ENCODE measurements at places on chromosomes 2 and 18.

DNA sequence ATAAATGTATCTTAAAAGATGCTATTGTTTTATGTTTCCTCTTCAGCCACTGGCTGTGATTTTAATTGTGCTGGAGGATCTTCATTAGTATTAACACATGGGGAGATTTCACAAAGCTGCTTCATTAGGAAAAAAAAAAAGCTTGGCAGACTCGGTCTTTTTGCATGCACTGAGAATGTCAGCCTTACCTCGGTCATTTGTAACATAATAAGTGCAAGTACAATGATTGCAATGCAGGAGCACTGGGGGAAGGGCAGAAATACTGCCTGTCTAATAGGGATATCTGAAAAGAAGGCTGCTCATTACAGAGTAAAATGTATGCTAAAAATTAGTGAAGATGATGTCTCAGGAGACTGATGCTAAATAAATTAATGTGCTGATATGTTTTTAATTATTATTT is 1.3 kb upstream of the BAZ2B start:
- DNase-seq: no peak

- DNase-seq: no peak
Measured at GRCh38 chr2:209922116-209922515, 80.3 kb upstream of the RPE start.

DNA sequence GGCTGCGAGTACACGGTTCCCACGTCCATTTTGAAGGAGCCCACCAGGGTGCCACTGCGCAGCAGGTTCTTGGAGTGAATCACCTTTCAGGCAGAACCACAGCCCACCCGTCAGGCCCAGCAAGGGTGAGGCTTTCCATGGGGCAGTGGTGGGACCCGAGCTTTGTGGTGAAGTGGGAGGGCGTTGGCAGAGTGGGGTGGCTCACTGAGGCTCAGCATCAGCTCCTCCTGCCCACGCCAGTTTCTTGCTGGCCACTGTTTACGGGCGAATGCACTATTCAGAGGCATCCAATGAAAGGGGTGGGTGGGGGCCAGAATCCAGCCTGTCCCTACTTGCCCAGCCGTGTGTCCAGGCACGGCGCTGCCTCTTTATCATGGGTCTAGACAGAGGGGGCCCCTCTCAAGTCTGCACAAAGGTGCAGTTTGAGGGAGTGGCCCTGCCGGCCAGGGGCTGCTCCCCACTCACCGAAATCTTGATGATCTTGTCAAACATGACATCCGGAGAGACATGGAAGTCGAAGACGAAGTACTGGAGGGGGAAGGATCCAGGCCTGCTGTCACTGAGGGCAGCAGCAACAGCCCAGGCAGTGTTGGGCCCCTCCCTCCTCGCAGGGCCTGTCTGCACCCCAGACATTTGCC is 11.4 kb upstream of the OTOF start:
- DNase-seq: no peak

DNA sequence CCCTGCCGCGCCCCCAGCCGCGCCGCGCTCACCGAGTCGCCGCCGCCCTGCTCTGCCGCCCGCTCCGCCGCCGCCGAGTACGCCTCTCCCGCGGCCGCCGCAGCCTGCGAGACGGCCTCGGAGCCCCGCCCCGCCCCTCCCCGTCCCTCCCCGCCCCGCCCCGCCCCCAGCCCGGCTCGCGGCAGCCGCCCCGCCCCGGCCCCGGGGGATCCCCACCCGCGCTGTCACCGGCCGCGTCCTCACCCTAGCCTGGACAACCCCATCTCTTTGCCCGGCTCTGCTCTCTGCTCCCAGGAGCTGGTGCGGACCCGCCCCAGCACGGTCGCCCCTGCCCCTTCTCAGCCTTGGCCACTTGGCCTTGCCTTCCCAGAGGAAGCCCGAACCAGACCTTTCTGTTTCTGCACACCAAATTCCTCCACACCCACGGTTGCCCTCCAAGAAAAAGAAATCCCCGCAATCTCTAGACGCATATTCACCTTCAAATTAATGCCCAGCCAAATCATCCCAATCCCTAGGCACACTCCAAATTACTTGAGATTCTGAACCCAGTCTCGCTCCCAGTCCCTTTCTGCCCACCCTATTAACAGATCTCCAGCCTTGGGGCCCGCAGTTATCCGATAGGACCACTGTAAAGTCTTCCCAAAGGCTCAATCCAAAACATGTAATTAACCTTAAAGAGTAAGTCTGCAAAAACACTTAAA is at the start of gene CYRIA:
Gene CYRIA, minus strand, starts transcription at position 87 of the 701 bp plus-strand sequence. CDS start 77,715 bp downstream, outside the sequence.
- peak; percentile 59 for DNase-seq

- DNase-seq: no peak
Measured at GRCh38 chr2:236434593-236434992, 135.0 kb upstream of the ACKR3 start.

- DNase-seq: no peak
Measured at GRCh38 chr2:30444273-30444672, 2.8 kb upstream of the LCLAT1 start.

- no peak for DNase-seq
Measured at GRCh38 chr2:160402997-160403979, 90.3 kb downstream of the RBMS1 start.

- no peak for DNase-seq
Measured at GRCh38 chr2:66273933-66274490, 160.9 kb upstream of the MEIS1 start.

DNA sequence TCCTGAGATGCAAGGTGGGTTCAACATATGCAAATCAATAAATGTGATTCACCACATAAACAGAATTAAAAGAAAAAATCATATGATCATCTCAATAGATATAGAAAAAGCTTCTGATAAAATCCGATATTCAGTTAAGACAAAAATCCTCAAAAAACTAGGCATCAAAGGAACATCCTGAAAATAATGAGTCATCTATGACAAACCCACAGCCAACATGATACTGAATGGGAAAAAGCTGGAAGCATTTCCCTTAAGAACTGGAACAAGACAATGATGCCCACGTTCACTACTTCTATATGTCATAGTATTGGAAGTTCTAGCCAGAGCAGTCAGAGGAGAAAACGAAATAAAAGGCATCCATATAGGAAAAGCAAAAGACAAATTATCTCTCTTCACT is 80.4 kb downstream of the MYO3B start:
- DNase-seq: no peak

- DNase-seq: no peak
Measured at GRCh38 chr18:79494936-79495335, 99.2 kb downstream of the NFATC1 start.

DNA sequence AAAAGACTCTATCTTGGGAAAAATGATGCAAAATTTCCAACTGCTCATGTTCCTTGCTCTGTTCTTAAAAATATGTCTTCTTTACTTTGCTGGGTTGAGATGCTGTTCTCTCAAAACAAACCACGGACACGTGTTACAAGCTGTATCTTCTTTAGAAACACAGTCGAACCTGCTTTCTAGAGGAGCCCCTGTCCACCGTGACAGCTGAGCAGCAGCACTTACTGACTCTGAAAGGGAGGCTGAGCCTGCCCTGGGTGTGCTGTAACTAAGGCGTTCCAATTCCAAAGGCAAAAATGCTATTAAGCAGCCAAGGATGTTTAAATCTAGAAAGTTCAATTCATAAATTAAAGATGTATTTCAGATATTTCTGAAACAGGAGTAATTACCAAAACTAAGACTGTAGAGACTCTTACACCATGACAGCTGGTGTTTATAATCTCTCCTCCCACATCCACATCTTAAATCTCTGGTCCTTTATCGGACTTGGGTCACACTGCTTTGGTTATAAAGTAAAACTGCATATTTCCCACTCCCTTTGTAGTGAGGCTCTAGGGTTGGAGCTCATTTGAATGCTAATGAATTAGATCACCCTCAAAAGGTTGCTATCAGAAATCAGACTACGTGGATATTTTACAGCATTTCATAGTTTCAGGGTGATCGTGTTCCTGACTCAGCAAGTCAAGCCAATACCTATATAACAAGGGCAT is 281.2 kb upstream of the LYPD1 start:
- DNase-seq: no peak

DNA sequence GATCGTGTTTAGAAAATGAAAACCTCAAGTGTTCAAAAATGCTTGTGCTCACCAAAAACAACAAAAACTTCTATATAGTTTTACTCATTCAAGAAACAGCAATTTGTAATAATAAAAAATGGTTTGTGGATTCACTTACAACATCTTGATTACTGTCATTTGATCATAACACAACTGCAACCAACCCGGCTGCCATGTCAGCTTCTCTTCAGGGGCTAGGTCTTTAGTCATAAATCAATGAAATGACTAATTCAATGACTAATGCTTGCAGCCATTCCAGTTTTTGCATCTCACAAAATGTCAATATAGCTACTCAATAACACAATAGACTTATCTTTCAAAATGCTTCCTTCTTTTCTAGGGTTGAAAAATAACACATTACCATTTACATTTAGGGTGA is 128.0 kb downstream of the OLA1 start:
- no peak for DNase-seq

DNA sequence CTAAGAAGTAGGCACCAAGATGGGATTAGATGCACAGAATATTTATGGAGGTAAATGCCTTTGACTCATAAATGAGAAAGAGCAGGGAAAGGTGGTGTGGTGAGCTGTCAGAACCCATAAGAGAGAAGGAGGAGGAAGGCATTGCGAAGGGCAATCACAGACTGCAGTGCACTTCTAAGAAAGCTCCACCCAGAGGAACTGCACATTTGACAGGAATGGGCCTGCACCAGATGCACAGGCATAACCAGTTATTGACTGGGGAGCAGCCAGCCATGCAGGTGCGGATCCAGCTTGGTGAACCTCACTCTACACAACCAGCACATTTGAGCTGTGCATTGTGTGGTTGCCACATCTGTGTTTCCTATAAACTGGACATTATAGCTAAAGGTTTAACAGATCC is 62.2 kb upstream of the L3MBTL4 start:
- no peak for DNase-seq

DNA sequence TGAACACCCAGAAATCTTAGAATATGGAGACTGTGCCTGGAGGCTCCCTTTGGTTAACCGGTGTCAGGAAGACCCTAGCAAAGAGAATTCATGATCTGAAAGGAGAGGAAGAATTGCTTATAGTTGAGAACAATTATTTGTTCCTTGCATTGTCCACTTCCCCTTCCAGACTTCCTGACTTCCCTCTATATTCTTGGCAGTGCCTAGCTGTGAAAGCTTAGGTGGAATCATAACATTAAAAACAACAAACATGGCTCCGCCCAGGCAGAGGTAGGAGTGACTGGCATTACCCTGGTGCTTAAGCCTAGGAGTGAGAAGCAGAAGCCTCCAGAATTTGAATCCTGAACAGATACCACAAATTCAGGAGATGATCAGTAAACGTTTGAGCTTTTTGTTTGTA is 1.9 kb downstream of the TTL start:
- DNase-seq: no peak

- no peak for DNase-seq
Measured at GRCh38 chr18:5104246-5104645, 92.8 kb downstream of the AKAIN1 start.

- no peak for DNase-seq
Measured at GRCh38 chr2:190123956-190124355, 61.4 kb upstream of the MSTN start.

GRCh38 chr2:238096311-238097011 is 3.7 kb upstream of the ESPNL start:
- no peak for DNase-seq

DNA sequence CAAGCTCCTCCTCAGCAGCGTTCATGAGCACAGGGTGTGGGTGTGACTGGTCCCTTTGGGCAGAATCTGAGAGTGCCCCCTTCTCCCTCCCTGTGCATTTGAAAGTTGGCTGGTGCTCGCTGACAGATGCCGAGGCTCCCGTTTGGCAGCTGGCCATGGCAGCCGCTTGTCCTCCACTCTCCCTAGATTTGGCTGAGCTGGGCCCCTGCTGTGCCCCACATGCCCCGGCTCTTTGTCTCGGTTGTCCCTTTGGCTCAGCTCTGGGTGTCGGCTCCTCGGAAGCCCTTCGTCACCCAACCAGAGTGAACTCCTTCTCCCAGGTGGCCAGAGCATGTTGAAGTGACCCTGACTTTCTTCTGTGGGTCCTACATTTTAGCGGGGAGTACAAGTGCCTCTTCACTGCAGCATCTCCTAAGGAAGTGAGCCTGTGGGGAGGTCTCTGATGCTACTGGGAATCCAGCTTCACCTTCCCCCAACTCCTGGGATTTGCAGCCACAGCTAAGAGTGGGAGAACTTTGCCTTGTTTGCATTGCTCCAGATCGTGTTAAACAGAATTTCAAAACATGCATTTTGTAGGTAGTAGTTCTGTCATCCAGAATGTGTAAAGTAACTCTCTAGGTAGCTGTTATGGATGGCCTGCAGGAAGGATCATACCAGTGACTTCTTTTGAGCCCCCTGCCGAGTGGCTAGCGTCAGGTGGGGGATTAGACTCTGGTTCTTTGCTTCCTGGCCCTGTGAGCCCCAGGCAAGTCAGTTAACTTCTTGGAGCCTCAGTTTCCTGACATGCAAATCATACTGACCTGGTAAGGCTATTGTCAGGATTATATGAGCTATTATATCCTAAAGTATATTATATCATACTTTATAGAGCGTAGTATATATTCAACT is 24.2 kb downstream of the HPCAL1 start:
- no peak for DNase-seq

DNA sequence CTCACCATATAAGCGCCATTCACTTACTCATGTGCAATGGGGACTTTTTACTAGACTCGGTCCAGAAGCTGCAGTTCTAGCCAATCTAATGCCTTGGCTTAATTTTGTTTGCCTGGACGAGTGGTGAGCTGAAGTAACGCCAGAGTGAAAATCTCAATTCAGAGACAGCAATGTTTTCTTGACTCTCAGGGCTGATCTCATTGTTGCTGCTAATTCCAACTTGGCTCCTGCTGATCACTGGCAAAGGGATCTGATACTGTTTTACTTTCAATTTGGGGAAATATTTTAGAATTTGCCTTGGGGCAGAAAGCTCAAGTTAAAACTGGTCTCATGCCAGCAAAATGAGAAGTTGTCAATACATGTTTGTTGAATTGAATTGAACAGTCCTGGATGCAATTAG is 906.6 kb upstream of the CDH2 start:
- no peak for DNase-seq

- no peak for DNase-seq
Measured at GRCh38 chr2:18178736-18179349, 300.4 kb downstream of the KCNS3 start.

- no peak for DNase-seq
Measured at GRCh38 chr2:8501061-8501720, 180.7 kb upstream of the ID2 start.

- no peak for DNase-seq
Measured at GRCh38 chr2:61018318-61018755, 282 bp upstream of the PUS10 start.

- DNase-seq: no peak
Measured at GRCh38 chr2:211948932-211949331, 589.7 kb downstream of the ERBB4 start.

DNA sequence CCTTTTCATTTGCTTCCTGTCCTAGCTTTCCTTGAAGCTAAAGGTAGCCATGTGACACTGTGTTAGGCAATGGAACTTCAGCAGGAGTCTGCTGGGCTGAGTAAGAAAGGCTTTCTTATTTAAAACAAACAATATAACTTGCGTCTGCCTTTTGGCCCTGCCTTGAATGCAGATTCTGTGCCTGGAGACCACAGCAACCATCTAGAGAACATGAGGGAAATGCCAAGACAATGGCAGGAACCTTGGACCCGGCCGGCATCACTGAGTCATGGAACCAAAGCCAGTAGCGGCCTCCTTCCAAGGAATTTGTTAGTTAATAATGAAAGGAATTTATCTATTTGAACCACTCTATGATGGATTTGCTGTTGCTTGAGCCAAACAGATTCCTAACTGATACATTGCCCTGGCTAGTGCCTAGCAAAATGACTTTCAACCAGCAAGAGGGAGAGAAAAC is 207.5 kb upstream of the EPHA4 start:
- DNase-seq: no peak

- DNase-seq: no peak
Measured at GRCh38 chr18:46435031-46435430, 222.0 kb downstream of the LOXHD1 start.

- no peak for DNase-seq
Measured at GRCh38 chr2:109318150-109318948, 189.3 kb downstream of the SH3RF3 start.
